LHCN-M2 (cell line): ENCODE measurements at places on chromosomes 3 and 15. TPM values are rescaled to one million over a fixed set of nuclear protein-coding genes. Genes with fewer than 3 reads are reported as not detected.

Gene CYB561D2
- total RNA-seq = 37.9 and 42.3 TPM in 2 replicates

Gene CHRNB4
- not detected in 2 replicates for total RNA-seq

DNA sequence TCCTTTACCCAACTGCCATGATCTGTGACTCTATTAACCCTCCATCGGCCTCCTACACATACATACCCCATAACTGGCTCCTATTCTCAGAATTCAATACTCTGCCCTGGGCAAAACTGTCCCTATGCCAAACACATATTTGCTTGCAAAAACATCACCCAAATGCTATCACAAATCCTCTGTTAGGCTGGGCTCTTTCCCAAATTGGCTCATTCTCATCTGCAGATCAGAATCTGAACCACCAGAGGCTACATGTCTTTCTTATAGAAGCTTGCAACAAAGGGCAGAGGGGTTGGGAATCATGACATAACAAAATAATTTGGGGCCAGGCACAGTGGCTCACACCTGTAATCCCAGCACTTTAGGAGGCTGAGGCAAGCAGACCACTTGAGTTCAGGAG lies 45.4 kb upstream of the GOLM2 start:
- no peak for DNase-seq

DNA sequence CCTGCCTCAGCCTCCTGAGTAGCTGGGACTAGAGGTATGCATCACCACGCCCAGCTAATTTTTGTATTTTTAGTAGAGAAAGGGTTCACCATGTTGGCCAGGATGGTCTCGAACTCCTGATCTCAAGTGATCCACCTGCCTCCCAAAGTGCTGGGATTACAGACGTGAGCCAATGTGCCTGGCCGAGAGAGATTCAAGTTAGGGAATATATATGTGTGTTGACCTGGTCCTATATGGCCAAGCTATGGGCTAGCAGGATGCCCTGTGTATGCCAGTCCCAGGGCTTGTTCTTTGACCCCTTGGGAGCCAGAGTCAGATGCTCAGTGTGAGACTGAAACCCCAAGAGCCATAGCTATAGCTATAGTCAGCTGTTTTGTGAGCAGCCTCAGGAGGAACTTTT lies 1.9 kb downstream of the NDUFAF3 start:
- no peak for DNase-seq

- no peak for DNase-seq
Observed at GRCh38 chr15:69653846-69654245, 201.2 kb downstream of the RPLP1 start.

DNA sequence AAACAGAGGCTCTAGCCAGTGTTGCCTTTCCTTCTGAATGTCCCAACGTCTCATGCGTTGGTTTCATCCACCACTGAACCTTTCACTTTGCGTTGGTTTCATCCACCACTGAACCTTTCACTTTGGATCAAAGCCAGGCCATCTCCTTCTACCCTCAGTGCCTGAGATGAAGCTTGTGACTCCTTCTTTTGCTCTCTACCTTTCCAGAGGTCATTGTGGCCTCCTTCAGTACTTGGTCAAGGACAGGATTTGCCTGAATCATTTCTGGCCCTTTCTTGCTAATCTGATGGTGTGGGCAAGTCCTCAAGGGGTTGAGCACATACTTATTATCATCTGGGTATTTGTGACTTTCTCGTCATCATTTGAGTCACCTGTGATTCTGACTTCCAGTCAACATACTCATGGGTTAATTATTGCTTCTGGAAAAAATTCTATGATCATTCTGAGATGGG lies 50.0 kb downstream of the SELENOT start:
- DNase-seq = no peak

GRCh38 chr15:68424754-68425390 lies 7.1 kb downstream of the ITGA11 start:
- DNase-seq = no peak

DNA sequence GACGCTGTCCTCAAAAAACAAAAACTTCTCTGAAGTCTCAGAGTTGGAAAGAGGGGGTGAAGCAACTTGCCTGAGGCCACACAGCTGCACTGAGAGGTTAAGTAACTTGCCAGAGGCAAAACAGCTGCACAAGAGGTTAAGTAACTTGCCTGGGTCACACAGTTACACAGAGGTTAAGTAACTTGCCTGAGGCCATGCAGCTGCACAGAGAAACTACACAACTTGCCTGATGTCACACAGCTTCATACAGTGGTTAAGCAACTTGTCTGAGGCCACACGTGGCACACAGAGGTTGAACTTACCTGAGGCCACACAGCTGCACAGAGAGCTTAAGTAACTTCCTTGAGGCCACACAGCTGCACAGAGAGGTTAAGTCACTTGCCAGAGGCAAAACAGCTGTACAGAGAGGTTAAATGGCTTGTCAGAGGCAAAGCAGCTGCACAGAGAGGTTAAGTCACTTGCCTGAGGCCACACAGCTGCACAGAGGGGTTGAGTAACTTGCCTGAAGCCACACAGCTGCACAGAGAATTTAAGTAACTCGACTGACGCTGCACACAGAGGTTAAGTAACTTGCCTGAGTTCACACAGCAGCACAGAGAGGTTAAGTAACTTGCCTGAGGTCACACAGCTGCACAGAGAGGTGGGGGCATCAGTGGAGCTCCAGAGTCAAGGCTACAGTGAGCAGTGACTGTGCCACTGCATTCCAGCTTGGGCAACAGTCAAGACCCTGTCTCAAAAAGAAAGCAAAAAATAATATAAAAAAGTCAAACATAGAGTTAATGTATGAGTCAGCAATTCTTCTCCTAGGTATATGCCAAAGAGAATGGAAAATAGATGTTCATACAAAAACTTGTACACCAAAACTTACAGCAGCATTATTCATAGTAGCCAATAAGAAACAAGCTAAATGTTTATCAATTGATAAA lies 12.0 kb upstream of the ACAD9 start:
- DNase-seq = no peak

- DNase-seq = no peak
Observed at GRCh38 chr3:28912120-28912885, 368.6 kb upstream of the RBMS3 start.

DNA sequence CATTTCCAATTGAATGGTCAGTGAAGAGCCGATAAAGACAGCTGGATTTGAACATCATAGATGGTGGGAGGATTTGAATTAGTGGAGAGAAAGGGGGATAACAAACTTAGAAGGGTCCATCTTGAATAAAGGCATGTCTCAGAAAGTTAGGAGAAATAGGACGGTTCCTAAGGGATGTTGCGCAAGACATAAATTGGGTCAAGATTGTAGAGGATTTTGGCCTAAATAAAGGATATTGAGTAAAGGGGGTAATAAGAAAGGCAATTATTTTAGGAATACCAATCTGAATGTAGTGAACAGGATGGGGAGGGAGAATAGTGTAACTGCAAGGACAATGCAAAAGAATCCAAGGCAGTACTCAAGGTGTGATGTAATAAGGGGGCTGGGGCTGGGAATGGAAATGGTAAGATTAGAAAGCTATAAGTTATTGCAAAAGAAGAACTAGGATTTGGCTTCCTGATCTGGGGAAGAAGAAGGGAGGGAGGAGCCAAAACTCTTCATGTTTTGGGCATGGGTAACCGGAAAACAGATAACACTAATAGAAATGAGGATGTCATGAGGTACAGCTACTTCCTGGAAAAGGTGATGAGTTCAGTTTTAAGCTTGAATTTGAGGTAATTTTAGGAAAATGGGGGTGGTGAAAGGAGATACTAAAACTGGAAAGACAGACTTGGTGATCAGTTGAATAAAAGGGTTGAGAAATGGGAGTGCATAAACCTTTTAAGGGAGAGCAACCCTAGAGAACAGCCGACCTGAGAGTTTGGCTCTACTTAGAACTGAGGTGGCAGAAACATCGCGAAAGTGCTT lies 17.3 kb upstream of the TRPC1 start:
- DNase-seq = no peak

DNA sequence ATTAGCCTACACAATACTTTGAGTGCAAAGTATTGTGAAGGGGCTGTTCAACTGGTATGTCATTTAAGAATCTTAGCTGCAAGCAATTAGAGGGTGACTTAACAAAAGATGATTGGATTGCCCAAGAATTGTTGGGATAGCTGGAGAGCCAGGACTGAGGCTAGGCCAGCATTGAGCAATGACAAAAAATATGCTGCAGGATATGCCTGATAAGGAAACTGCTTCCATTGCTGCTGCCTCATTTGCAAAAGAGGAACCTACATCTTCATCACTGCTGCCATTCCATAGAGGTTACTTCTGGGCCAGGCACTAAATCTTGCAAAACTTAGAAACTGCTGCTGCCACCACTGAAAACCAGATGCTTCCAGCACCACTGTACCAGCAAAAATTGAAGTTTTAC lies 108.0 kb upstream of the TBC1D5 start:
- DNase-seq = no peak
